ENCODE measurements at places on chromosomes 12 and 14.

- no peak for DNase-seq
Observed at GRCh38 chr12:121751749-121752351, 39.3 kb downstream of the TMEM120B start.

DNA sequence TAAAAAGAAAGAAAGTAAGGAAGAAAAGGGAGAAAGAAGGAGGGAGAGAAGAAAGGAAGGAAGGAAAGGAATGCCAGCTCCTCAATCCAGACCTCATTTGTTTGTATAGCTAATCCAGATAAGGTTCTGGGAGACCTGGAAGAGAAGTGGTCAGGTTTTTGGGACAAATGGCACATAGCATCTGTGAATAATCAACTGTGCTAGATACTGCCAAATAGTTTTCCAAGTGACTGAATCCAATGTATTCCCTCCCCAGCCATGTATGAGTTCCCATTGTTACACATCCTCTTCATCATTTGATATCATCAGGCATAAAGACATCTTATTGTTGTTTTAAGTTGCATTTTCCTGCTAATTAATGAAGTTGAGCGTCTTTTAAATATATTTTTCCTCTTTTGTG lies 18.6 kb upstream of the PTGR2 start:
- DNase-seq = no peak

- no peak for DNase-seq
Observed at GRCh38 chr14:79443602-79444001, 767.7 kb downstream of the DIO2 start.

- peak; percentile 3 for DNase-seq
Observed at GRCh38 chr12:51217133-51217967, 512 bp downstream of the POU6F1 start.

GRCh38 chr12:114368685-114369452 lies 37.1 kb downstream of the TBX5 start:
- no peak for DNase-seq

DNA sequence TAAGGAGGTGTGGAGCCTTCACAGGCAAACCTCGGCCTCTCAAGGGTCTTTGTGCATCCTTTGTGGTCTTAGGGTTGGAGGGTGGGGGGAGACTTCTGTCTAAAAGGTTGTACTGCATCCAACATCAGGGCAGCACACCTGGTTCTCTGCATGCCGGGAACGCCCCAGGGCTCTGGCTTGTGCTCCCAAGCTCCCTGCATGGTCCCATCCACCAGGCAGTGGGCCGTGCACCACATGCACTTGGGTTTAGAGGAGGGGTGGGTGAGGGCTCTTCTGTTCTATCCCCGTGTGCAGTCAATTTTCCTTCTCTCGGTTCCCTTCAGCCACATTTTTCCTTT lies 86.1 kb downstream of the CPSF2 start:
- no peak for DNase-seq

- DNase-seq = no peak
Observed at GRCh38 chr14:31945074-31945613, 132.0 kb upstream of the ARHGAP5 start.

DNA sequence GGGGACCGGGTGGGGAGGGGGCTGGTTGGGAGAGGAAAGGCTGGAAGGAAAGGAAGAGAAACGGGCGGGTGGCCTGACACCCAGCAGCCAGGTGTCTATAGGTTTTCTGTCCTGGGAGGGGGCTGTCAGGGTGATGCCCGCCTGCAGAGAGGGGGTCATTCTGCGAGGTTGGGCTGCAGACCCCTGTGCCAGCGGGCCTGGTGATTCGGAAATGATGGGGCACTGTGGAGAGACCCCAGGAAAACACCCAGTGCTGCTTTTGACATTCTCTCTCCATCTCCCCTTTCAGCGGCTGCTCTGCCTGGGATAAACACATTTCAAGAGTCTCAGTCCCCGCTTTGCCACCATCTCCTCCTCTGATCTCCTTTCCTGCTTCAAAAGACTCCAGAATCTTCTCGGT lies 168.5 kb upstream of the RTL1 start:
- no peak for DNase-seq

GRCh38 chr12:74431801-74432200 lies 105.8 kb upstream of the ATXN7L3B start:
- no peak for DNase-seq

- no peak for DNase-seq
Observed at GRCh38 chr12:131365821-131366260, 345.0 kb upstream of the SFSWAP start.

- DNase-seq = no peak
Observed at GRCh38 chr14:81855007-81855406, 321.4 kb upstream of the SEL1L start.

DNA sequence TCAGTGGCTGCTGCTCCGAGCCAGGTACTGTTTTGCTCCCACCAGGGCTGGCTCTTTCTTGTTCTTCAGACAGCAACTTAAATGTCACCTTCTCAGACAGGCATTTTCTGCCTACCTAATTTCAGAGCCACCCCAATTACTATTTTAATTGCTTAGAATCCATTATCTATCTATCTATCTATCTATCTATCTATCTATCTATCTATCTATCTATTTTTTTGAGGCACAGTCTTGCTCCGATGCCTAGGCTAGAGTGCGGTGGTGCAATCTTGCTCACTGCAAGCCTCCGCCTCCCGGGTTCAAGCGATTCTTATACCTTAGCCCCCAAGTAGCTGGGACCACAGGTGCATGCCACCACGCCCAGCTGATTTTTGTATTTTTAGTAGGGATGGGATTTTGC lies 58.5 kb downstream of the SPPL3 start:
- no peak for DNase-seq

- DNase-seq = no peak
Observed at GRCh38 chr14:80393766-80394165, 182.5 kb upstream of the DIO2 start.
